ENCODE measurements at places on chromosomes 7 and 10.

- DNase-seq, result no peak
Observed at GRCh38 chr10:24208661-24209431, at the start of gene KIAA1217. Gene KIAA1217 (plus strand): TSS chr10:24209138. CDS start chr10:24209194, 56 bp downstream.

DNA sequence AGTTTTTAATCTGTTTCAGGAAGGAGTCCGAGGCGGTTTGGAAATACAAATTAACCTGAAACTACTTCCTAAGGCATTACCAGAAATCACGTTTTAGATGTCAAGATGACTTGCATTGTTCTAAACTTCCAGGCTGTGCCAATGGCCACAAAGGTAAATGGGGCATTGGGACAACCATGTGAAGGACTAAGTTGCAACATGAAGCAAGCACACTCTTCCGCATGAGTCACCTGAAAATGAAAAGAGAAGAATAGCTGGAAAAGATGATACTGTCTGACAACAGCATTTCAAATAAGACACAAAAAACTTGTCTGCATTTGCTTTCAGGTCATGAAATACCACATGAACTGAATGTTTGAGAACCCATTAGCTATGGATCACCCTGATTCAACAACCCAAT, 262.1 kb downstream of the AHR start:
- no peak for DNase-seq

DNA sequence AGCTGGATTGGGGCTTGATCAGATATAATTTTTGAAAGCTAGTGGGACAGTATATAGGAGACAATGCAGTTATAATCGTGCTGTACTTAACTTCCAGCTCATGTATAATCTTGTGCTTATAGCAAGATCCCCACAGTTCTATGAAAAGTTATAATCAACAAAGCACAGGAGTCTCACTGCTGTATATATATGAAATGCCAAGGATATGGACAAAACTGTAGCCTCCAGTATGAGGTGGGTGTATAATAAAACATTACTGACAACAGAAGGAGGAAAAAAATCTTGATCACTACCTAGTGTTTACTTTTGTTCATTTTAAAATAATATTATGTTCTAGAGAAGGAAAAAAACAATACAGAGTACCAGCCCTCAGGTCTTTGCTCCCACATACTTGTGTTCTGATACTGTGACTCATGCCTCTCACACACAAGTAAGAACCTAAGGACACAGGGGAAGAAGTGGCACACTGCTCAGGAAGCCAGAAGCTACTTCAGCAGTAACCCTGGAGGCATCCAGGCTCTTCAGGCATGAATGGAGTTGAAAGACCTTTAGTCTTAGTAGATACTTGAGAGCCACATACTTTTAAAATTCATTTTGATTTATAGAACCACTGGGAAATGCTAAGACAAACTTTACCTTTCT, 265.7 kb upstream of the IMMP2L start:
- DNase-seq, result no peak

- DNase-seq, result no peak
Observed at GRCh38 chr7:3246127-3246526, 54.9 kb upstream of the SDK1 start.

DNA sequence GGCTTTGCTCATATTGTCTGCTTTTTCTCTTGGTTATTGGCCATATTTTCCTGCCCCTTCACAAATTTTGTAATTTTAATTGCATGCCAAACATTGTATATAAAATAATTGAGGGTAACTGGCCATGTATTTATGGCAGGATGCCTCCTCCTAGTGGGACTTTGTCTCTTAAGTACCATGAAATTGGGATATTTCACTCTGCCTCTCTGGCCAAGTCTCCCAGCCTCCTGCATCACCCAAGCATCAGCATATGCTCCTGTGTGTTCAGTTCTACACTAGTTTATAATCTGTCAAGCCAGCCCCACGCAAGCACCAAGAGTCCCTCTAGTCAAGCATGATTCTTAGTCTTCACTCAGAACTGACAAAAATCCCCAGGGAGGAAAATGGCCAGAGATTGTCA, 44.2 kb upstream of the FHIP2A start:
- no peak for DNase-seq

- DNase-seq, result no peak
Observed at GRCh38 chr10:52318136-52318701, 4.1 kb downstream of the DKK1 start.

GRCh38 chr7:27250557-27251070, 8.0 kb downstream of the EVX1 start:
- DNase-seq, result no peak

GRCh38 chr7:55170335-55171069, 151.7 kb downstream of the EGFR start:
- no peak for DNase-seq

GRCh38 chr7:124776153-124776552, 10.6 kb upstream of the GPR37 start:
- DNase-seq, result no peak

DNA sequence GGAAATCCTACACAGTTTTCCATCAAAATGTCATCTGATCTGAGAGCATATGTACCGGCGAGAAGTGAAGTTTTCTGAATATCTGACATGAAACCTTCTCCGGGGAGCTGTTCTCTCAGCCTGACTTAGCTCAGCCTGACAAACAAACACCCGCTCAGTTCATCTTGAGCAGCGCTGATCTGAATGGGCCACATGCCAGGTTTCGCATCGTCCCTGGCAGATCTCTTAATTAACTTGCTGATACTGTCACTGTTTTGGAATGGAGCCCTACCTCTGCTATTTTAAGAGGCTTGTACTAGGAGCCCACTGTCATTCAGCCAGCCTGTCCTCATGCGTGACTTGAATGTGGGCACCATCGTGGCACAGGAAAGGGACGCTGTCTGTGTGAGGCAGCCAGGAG, 109.2 kb downstream of the STRA8 start:
- peak; percentile 78 for DNase-seq

Measured in NCI-H1105 (cell line).